ENCODE measurements at places on chromosomes 1 and 21.

DNA sequence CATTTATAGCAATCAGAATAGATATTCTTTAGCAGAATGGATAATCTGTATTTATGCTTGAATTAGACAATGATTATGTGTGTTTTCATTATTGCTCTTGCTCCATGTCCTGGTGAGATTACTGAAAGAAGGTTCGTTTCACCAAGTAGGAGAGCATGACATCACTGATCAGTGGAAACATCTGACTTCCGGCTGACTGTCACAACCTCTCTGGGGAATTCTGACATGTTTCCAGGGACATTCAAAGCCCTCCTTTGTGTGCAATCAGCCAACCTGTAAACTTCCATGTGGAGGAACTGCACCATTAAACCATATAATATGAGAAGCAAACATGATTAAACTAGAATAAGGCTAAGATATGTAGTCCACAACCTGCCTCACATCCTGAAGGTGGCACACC is 424.8 kb upstream of the ADGRL4 start:
- no peak for DNase-seq
- no peaks in the 10 kb centered on the region for H3K27me3 ChIP-seq
- H3K4me3 ChIP-seq, result no peak overlapping the region
- H3K4me1 ChIP-seq, result no peaks in the 10 kb centered on the region
- H3K36me3 ChIP-seq, result no peaks in the 10 kb centered on the region
- no peak overlapping the region for H3K27ac ChIP-seq

- H3K4me1 ChIP-seq, result no peaks in the 10 kb centered on the region
- no peak for DNase-seq
- no peaks in the 10 kb centered on the region for H3K27me3 ChIP-seq
These were observed 15.0 kb upstream of the TTC22 start for GRCh38 chr1:54816130-54816529.

DNA sequence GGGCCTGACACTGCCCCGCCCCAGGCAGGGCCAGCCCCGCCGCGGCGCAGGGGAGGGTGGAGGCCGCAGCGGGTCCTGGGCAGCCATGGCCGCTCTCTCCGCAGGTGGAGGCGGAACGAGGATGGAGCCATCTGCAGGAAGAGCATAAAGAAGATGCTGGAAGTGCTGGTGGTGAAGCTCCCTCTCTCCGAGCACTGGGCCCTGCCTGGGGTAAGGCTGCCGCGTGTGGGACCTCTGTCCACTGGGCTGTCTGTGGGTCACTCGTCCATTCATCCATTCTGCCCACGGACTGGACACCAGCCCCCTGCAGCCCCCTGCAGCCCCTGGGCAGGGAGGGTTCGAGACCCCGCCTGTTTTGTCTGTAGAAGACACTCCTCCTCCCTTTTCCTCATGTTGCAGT is 18.4 kb upstream of the LRRC3 start:
- no peaks in the 10 kb centered on the region for H3K36me3 ChIP-seq
- no peak overlapping the region for H3K4me3 ChIP-seq
- H3K27me3 ChIP-seq, result no peaks in the 10 kb centered on the region
- no peak overlapping the region for H3K27ac ChIP-seq

DNA sequence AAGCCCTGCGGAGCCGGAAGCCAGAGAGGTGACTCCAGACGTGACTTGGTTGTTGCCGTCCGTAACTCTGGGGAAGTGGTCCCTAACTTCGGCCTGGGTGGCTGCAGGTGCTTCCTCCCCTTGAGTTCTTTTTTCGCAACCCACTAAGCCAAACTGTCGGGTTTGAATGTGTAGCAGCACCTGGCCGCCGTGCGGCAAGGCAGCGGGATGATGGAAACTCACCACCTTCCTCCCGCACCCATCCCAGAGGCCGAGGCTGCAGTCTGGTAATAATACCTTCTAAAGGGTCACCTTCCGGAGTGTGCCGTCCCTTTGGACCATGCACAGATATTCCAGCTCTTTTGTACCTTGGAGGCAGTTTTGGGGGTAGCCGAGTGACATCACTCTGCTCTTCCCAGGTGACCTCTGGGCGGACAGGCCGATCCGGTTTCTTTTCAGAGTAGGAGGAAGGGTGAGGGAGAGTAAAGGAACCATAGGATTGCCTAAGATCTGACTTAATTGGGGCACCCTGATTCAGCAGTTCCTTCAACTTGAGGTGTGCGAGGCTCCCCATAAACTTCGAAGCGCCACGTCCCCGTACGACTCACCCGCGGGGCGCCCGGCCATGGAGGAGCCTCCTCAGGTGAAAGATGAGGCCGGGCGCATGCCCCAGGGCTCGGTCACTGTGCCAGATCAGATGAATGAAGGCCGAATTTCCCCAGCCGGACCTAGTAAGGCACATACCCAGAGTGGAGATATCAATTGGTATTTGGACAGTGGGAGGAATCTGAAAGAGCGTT is 1.0 kb downstream of the KCNK1 start:
- no peaks in the 10 kb centered on the region for H3K27me3 ChIP-seq
- H3K36me3 ChIP-seq, result no peaks in the 10 kb centered on the region
- no peaks in the 10 kb centered on the region for H3K4me1 ChIP-seq
- no peak for DNase-seq
- peak overlapping the region; percentile 85 for H3K4me3 ChIP-seq

DNA sequence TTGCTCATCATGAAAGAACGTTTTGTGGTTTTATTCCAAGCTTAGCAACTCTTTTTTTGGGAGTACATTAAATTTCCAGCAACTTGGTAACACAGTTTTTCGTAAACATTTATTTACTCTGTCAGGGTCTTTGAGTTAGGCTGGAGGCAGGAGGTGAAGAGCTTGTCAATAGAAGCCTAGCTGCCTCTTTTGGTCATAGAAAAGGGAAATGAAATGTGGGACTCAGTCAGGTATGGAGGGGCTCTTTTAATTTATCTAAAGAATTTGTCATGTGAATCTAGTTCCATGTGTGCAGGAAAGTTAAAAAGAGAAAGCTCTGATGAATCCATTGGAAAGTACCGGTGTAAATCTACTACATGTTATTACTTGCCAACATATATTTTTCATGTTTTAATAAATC is 45.9 kb upstream of the PRMT6 start:
- H3K27me3 ChIP-seq, result no peaks in the 10 kb centered on the region
- no peak overlapping the region for H3K4me3 ChIP-seq
- DNase-seq, result no peak
- H3K4me1 ChIP-seq, result no peaks in the 10 kb centered on the region
- H3K27ac ChIP-seq, result no peak overlapping the region
- no peaks in the 10 kb centered on the region for H3K36me3 ChIP-seq

GRCh38 chr1:38745476-38746401 is 113.8 kb downstream of the RRAGC start:
- H3K4me3 ChIP-seq, result no peak overlapping the region
- H3K36me3 ChIP-seq, result no peaks in the 10 kb centered on the region
- no peaks in the 10 kb centered on the region for H3K27me3 ChIP-seq
- no peaks in the 10 kb centered on the region for H3K4me1 ChIP-seq

DNA sequence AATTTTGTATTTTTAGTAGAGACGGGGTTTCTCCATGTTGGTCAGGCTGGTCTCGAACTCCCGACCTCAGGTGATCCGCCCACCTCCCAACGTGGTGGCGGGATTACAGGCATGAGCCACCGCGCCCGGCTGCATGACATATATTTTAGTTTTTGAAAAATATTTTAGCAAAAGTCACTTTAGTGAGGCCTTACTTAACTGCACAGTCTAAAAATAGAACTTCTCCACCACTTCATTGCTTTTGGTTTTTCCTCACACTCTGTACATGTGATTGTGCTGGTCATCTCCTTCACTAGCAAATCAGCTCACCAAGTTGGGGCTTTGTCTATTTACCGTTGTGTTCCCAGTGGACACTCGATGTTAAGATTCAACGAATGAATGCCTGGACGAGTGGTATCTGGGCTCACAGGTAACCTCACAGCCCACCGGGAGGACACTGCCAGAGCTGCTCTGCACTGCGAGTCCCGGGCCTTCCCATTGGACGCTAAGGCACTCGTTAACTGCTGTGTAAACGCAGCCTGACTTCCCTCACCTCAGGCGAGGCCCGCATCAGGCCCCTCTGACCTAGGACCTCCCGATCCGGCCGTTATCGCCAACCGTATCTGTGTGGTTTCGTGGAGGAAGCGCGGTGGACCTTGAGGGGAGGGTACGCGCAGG is 14.0 kb upstream of the ZNF692 start:
- H3K4me1 ChIP-seq, result no peaks in the 10 kb centered on the region
- H3K4me3 ChIP-seq, result peak overlapping the region; percentile 70
- H3K36me3 ChIP-seq, result no peaks in the 10 kb centered on the region

GRCh38 chr1:46187106-46187869 is 10.9 kb downstream of the POMGNT1 start:
- no peak overlapping the region for H3K4me3 ChIP-seq
- peaks cover 5% of the 10 kb centered on the region for H3K4me1 ChIP-seq
- H3K27ac ChIP-seq, result no peak overlapping the region
- DNase-seq, result no peak
- H3K36me3 ChIP-seq, result peaks cover 32% of the 10 kb centered on the region
- H3K27me3 ChIP-seq, result no peaks in the 10 kb centered on the region

DNA sequence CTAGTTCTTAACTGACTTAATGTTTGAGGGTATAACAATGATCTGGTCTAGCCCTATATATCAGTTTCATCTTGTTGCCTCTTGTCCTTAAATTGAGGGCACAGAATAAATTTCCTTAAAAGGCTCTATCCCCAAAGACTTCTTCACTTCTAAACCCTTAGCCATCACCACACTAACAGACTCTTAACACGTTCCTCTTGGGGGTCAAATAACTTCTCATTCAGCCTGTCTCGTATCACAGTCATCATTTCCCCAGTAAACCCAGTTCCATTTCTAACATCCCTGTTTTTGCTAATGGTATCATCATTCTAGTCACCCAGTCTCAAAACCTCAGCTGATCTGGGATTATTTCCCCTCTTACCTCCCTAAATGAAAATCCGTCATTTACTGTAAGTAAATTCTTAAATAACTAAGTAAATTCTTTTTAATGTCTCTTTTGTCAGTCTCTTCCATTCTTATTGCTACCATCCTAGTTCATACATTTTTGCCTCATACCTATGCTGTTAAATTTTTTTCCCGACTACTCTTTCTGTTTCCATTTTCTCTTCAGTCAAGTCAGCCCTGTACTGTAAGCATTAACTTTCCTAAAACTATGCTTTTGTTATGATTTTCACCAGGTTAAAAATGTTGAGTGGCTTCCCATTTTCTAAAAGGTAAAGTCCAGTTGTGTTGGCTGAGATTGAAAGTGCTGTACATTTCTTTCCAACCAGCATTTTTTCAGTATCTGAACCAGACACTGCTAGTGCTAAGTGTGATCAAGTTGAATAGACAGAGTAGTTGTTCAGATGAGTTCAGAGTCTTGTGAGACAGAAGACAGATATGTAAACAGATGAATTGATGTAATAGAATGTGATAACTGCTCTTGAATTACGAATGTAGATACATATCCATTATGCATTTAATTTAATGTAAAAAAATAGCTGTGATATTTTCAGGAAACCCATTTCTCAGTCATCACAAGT is 6.9 kb downstream of the CTTNBP2NL start:
- no peaks in the 10 kb centered on the region for H3K27me3 ChIP-seq
- no peaks in the 10 kb centered on the region for H3K4me1 ChIP-seq
- DNase-seq, result no peak
- H3K27ac ChIP-seq, result no peak overlapping the region

GRCh38 chr21:36784947-36785346 is 86.0 kb downstream of the SIM2 start:
- DNase-seq, result no peak
- H3K4me1 ChIP-seq, result no peaks in the 10 kb centered on the region
- H3K36me3 ChIP-seq, result no peaks in the 10 kb centered on the region
- no peak overlapping the region for H3K4me3 ChIP-seq
- H3K27me3 ChIP-seq, result no peaks in the 10 kb centered on the region
- H3K27ac ChIP-seq, result no peak overlapping the region

GRCh38 chr1:172163498-172164215 is 256.8 kb upstream of the C1orf105 start:
- no peaks in the 10 kb centered on the region for H3K27me3 ChIP-seq
- H3K27ac ChIP-seq, result no peak overlapping the region
- H3K4me3 ChIP-seq, result no peak overlapping the region
- no peak for DNase-seq
- no peaks in the 10 kb centered on the region for H3K36me3 ChIP-seq
- H3K4me1 ChIP-seq, result no peaks in the 10 kb centered on the region

GRCh38 chr1:211614615-211615014 is 35.7 kb upstream of the SLC30A1 start:
- H3K4me1 ChIP-seq, result peaks cover 6% of the 10 kb centered on the region
- no peak overlapping the region for H3K4me3 ChIP-seq
- no peaks in the 10 kb centered on the region for H3K36me3 ChIP-seq
- DNase-seq, result no peak

GRCh38 chr1:37846647-37847339 is 12.6 kb downstream of the MTF1 start:
- no peak for DNase-seq
- peaks cover 11% of the 10 kb centered on the region for H3K36me3 ChIP-seq
- H3K27me3 ChIP-seq, result no peaks in the 10 kb centered on the region
- no peak overlapping the region for H3K27ac ChIP-seq
- H3K4me1 ChIP-seq, result peaks cover 4% of the 10 kb centered on the region

DNA sequence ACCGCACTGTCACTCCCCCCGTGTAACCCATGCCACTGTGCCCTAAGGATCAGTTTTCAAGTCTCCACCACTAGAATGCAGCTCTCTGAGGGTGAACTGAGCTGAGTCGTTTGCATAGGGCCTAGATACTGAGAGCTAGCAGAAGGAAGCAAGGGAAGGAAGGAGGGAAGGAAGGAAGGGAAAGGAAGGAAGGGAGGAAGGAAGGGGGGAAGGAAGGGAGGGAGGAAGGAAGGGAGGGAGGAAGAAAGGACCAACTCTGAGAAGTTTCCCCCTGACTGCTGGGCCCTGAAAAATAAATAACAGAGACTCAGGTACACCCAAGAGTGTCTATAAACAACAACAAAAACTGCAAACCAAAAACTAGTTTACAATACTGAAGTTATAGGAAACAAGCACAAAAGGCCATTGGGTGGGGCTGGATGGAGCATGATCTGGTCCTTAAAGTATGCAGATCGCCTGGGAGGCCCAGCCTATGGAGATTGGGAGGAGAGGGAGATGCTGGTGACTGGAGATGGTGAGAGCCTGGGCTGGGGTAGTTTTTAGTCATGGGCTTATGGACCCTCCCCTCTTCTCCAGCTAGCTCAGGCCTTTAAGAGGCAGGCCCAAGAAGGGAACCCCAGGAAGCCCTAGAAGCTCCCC is 1.7 kb upstream of the MRPS15 start:
- H3K4me1 ChIP-seq, result peaks cover 11% of the 10 kb centered on the region
- H3K27ac ChIP-seq, result no peak overlapping the region
- no peak for DNase-seq
- H3K4me3 ChIP-seq, result no peak overlapping the region

- no peaks in the 10 kb centered on the region for H3K4me1 ChIP-seq
- H3K36me3 ChIP-seq, result no peaks in the 10 kb centered on the region
- DNase-seq, result peak; percentile 40
- no peak overlapping the region for H3K4me3 ChIP-seq
- H3K27ac ChIP-seq, result peak overlapping the region; percentile 71
These were observed 239.8 kb downstream of the TRABD2B start for GRCh38 chr1:47757226-47757975.

DNA sequence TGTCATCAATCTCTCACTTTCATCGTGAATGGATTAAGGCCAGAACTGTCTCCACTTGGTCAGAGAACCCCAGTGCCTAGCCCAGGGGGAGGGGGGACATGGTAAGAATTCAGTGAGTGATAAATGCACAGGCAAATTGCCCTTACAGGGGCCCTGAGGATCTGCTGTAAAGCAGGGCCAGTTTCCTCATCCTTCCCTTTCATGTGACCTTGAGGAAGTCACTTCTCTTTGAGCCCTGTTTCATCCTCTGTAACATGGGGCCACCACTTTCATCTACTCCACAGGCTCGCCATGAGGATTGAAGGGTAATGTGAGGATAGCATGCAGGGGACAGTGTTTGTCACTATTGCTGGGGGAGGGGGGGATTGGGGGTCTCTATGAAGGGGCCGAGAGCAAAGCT is 28.1 kb upstream of the C1QA start:
- H3K27me3 ChIP-seq, result no peaks in the 10 kb centered on the region
- no peak overlapping the region for H3K27ac ChIP-seq
- no peaks in the 10 kb centered on the region for H3K4me1 ChIP-seq
- H3K36me3 ChIP-seq, result no peaks in the 10 kb centered on the region
- no peak for DNase-seq

All from ascending aorta (tissue), 2 donors.